ENCODE measurements at places on chromosomes 16 and 17. TPM values are rescaled to one million over a fixed set of nuclear protein-coding genes. Genes with fewer than 3 reads are reported as not detected.

The AGRP gene
- total RNA-seq: not detected

The PLA2G10 gene
- total RNA-seq: not detected

The ZNF423 gene
- 0.06 TPM for total RNA-seq

The KRTAP16-1 gene
- not detected for total RNA-seq

The PIRT gene
- total RNA-seq: not detected

The TMEM235 gene
- total RNA-seq: not detected

The ZNF213 gene
- 12.9 TPM for total RNA-seq

The HOXB1 gene
- not detected for total RNA-seq

The RSKR gene
- 24.9 TPM for total RNA-seq

The PRRT2 gene
- 2.3 TPM for total RNA-seq

GRCh38 chr16:88610909-88611812, 27.2 kb upstream of the IL17C start:
- no peak overlapping the region for H3K27ac ChIP-seq
- H3K4me1 ChIP-seq: peaks cover 4% of the 10 kb centered on the region
- H3K27me3 ChIP-seq: no peaks in the 10 kb centered on the region

DNA sequence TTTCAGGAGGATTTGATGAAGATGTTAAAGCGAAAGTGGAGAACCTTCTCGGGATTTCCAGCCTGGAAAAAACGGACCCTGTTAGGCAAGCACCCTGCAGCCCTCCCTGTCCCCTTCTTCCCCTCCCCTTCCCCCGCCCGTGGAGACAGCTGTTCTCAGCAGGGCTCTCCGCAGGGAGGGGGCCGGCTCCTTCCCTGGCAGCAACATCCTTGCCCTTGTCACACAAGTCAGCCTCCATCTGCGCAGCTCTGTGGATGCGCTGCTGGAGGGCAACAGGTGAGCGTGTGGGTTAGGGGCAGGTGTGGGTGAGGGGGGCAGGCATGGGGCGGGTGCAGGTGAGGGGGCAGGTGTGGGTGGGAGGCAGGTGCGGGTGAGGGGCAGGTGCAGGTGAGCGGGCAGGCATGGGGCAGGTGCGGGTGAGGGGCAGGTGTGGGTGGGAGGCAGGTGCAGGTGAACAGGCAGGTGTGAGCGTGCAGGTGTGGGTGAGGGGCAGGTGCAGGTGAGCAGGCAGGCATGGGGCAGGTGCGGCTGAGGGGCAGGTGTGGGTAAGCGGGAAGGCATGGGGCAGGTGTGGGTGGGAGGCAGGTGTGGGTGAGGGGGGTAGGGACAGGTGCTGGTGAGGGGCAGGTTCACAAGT, 9.4 kb downstream of the CYBC1 start:
- H3K4me1 ChIP-seq: peaks cover 1% of the 10 kb centered on the region
- no peak overlapping the region for H3K4me3 ChIP-seq
- DNase-seq: no peak
- no peaks in the 10 kb centered on the region for H3K27me3 ChIP-seq

GRCh38 chr16:22186517-22186916, 19.6 kb upstream of the EEF2K start:
- DNase-seq: no peak
- no peak overlapping the region for H3K4me3 ChIP-seq
- H3K27ac ChIP-seq: no peak overlapping the region

- no peak for DNase-seq
- H3K27me3 ChIP-seq: no peaks in the 10 kb centered on the region
- H3K36me3 ChIP-seq: peaks cover 63% of the 10 kb centered on the region
- H3K27ac ChIP-seq: no peak overlapping the region
- H3K4me3 ChIP-seq: no peak overlapping the region
Measured at GRCh38 chr16:24568392-24568791, 29.0 kb downstream of the RBBP6 start.

DNA sequence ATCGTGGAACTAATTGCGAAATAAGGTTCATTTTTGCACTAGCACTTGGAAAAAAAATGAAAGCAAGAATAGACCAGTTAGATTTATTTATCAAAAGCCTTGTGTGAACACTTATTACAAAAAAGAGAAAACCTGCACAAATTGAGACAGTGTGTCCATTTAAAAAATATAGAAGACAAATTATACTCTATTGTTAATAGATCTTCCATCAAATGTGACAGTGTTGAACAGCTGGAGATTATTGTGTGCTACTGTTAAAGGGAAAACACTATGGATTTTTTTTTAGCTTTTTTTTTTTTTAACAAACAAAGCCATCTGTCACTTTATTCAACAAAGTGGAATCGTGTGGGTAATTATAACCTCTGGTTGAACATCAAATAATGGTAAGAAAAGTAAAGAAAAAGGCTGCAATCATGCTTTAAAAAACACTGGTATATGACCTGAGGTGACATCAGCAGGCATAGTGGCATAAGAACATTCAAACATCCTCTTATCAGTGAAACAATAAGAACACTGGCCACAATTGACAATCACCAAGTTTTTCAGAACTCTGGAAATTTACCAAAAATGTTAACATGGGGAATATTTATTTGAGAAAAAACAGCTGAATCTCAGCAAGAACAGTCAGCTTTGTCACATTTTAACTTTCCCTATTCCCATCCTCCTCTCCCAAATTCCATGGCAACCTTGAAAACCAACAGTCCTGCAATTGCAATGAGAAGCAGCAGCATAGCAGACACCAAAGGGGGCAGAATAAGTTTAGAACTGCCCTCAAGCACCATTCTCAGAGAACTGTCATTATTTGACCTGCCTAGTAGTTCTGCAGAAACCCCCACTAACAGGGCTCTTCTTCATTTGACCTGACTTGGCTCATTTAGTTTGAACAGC, 442.3 kb upstream of the MON1B start:
- H3K4me1 ChIP-seq: no peaks in the 10 kb centered on the region
- H3K4me3 ChIP-seq: no peak overlapping the region
- no peak overlapping the region for H3K27ac ChIP-seq

DNA sequence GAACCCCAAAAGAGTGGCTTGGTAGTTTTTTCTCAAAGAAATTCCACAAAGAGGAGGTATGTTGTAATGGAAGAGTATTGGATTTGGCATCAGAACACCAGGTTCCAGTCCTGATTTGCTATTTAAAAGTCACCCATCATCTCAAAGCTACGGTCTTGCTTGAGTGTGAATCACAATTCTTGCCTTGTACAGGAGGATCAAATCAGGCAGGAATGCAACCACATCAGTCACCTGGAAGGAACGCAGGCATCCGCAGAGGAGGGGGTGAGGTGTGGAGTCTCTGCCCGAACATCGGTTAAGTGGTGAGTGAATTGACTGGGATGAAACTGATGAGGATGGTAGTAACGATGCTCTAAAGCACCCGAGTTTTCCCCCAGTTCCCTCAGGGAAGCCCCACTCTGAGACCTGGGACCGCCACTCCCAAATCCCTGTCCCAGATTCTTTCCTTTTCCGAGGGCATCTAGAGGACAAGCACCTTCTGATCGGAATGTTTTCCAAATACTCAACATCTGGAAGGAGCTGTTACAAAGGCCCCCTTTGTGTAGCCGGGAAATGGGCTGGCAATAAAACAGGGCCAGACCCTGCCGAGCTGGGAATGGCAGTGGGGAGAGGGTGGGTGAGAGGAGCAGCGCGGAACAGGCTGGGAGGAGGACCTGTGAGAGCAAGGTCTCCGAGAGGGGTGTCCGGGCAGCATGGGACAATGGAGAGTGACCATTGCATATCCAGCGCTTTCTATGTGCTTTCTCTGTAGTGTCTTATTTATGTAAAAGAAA, 469.6 kb downstream of the SLC39A11 start:
- no peaks in the 10 kb centered on the region for H3K36me3 ChIP-seq
- peaks cover 7% of the 10 kb centered on the region for H3K4me1 ChIP-seq
- H3K27ac ChIP-seq: no peak overlapping the region
- H3K27me3 ChIP-seq: peaks cover 49% of the 10 kb centered on the region

- H3K27ac ChIP-seq: no peak overlapping the region
- H3K4me3 ChIP-seq: no peak overlapping the region
- H3K27me3 ChIP-seq: no peaks in the 10 kb centered on the region
- no peaks in the 10 kb centered on the region for H3K4me1 ChIP-seq
- no peaks in the 10 kb centered on the region for H3K36me3 ChIP-seq
- no peak for DNase-seq
Measured at GRCh38 chr16:76879420-76879819, 311.6 kb upstream of the MON1B start.

- H3K27me3 ChIP-seq: no peaks in the 10 kb centered on the region
- no peak overlapping the region for H3K4me3 ChIP-seq
Measured at GRCh38 chr17:70804161-70804560, 634.8 kb downstream of the KCNJ2 start.

DNA sequence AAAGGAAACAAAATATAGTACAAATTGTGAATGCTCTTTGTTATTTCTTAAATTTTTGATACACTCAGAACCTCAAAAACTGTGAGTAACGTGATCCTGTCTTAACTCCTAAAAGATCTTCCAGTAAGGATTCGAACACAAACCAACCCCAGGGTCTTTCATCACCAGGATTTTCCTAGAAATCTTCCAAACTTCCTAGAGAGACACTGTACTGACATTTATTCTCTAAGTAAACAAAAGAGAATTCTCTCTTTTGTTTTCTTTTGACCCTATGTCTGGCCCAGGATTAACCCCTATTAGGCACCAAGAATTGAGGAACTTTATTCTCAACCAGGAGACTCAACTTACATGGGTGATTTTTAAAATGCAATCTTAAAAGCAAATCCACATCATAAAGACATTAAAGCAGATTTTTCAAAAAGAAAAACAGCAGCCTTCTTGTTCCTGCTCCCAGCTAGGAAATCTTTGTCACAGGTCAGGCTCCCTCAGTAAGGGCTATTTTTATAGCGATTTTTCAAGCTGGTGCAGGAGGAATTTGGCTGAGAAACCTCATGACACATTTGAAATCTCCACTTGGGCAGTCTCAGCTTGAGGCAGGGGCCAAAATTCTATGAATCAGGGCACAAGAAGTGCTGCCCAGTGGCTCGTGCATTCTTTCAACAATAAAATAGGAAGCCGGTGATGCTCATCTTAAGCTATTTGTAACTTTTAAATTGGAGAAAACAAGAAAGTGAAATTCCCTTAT, 6.2 kb upstream of the SMG1 start:
- peaks cover 8% of the 10 kb centered on the region for H3K27me3 ChIP-seq
- H3K27ac ChIP-seq: no peak overlapping the region
- no peak overlapping the region for H3K4me3 ChIP-seq
- H3K36me3 ChIP-seq: peaks cover 1% of the 10 kb centered on the region
- peaks cover 7% of the 10 kb centered on the region for H3K4me1 ChIP-seq

- no peak overlapping the region for H3K4me3 ChIP-seq
- H3K4me1 ChIP-seq: peaks cover 7% of the 10 kb centered on the region
- DNase-seq: peak; percentile 27
- no peaks in the 10 kb centered on the region for H3K36me3 ChIP-seq
Measured at GRCh38 chr17:43314611-43315011, 80.8 kb upstream of the RNU2-1 start.

DNA sequence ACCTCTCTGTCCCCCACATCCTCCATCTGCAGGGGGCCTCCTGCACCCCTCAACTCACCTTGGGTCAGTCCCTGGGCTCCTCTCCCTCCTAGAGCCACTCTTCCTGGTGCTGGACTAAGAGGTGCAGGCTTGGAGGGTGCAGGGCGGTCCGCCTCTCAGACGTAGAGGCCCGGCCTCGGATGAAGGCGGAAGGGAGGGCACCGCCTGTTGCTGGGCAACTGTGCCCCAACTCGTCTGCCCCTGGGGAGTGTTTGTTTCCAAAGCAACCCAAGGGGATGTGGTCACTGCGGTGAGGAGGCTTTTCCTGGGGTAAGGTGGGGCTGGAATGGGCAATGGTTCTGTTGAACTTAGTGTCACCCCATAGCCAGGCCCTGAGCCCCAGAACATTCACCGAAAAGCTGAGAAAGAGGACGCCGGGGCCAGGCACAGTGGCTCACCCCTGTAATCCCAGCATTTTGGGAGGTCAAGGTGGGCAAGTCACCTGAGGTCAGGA, at the start of gene C16orf54:
Gene C16orf54 (minus strand): TSS at position 138 of the 493 bp plus-strand sequence. CDS start 1,039 bp downstream, outside the sequence.
- peaks cover 37% of the 10 kb centered on the region for H3K36me3 ChIP-seq
- DNase-seq: peak; percentile 88
- H3K4me3 ChIP-seq: peak within 1 kb of the TSS; percentile 98
- H3K4me1 ChIP-seq: peaks cover 38% of the 10 kb centered on the region
- H3K27ac ChIP-seq: peak within 1 kb of the TSS; percentile 98
- no peaks in the 10 kb centered on the region for H3K27me3 ChIP-seq

- no peak for DNase-seq
- H3K36me3 ChIP-seq: no peaks in the 10 kb centered on the region
- peaks cover 45% of the 10 kb centered on the region for H3K27me3 ChIP-seq
- H3K27ac ChIP-seq: no peak overlapping the region
- no peaks in the 10 kb centered on the region for H3K4me1 ChIP-seq
Measured at GRCh38 chr17:40886090-40886489, 1.0 kb upstream of the KRT20 start.

GRCh38 chr17:65627891-65628643, 66.6 kb upstream of the AXIN2 start:
- H3K36me3 ChIP-seq: no peaks in the 10 kb centered on the region
- DNase-seq: no peak
- H3K27ac ChIP-seq: no peak overlapping the region
- peaks cover 4% of the 10 kb centered on the region for H3K27me3 ChIP-seq
- H3K4me1 ChIP-seq: no peaks in the 10 kb centered on the region

GRCh38 chr16:85238233-85238647, 126.0 kb upstream of the CIBAR2 start:
- no peak overlapping the region for H3K27ac ChIP-seq
- H3K4me3 ChIP-seq: no peak overlapping the region
- H3K36me3 ChIP-seq: no peaks in the 10 kb centered on the region
- no peak for DNase-seq
- peaks cover 27% of the 10 kb centered on the region for H3K27me3 ChIP-seq
- peaks cover 2% of the 10 kb centered on the region for H3K4me1 ChIP-seq

- no peaks in the 10 kb centered on the region for H3K36me3 ChIP-seq
- no peak overlapping the region for H3K27ac ChIP-seq
- H3K4me1 ChIP-seq: no peaks in the 10 kb centered on the region
- DNase-seq: no peak
- H3K4me3 ChIP-seq: no peak overlapping the region
- H3K27me3 ChIP-seq: peaks cover 3% of the 10 kb centered on the region
Measured at GRCh38 chr17:81328978-81329926, 34.1 kb upstream of the SLC38A10 start.

DNA sequence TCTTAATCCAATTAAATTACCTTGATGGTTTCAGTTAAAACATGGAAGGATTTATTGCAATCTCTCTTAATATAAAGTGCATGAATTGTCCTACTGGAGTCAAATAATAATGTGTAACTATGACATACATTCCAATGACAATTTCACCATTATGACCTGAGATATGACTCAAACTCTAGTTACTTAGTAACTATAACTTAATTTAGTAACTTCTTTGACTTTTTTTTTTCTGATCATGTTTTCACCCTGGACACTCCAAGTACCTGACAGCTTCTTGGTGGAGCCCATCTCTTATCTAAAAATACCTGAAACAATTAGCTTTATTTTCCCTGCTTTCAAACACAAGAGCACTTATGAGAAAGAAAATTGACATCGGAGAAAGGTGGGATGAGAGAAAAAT, 123.7 kb downstream of the STX8 start:
- H3K27ac ChIP-seq: no peak overlapping the region
- H3K36me3 ChIP-seq: peaks cover 3% of the 10 kb centered on the region
- no peaks in the 10 kb centered on the region for H3K27me3 ChIP-seq
- H3K4me1 ChIP-seq: peaks cover 4% of the 10 kb centered on the region
- DNase-seq: no peak
